ENCODE measurements at places on chromosomes 3 and 15. TPM values are rescaled to one million over a fixed set of nuclear protein-coding genes. Genes with fewer than 3 reads are reported as not detected.
A peak's percentile ranks its signal among the peaks of the same experiment; 100 is the strongest.

- DNase-seq, result no peak
Measured at GRCh38 chr3:102230057-102230456, 204.8 kb upstream of the ZPLD1 start.

GRCh38 chr15:98451236-98451635, 197.1 kb upstream of the IGF1R start:
- no peak for DNase-seq

DNA sequence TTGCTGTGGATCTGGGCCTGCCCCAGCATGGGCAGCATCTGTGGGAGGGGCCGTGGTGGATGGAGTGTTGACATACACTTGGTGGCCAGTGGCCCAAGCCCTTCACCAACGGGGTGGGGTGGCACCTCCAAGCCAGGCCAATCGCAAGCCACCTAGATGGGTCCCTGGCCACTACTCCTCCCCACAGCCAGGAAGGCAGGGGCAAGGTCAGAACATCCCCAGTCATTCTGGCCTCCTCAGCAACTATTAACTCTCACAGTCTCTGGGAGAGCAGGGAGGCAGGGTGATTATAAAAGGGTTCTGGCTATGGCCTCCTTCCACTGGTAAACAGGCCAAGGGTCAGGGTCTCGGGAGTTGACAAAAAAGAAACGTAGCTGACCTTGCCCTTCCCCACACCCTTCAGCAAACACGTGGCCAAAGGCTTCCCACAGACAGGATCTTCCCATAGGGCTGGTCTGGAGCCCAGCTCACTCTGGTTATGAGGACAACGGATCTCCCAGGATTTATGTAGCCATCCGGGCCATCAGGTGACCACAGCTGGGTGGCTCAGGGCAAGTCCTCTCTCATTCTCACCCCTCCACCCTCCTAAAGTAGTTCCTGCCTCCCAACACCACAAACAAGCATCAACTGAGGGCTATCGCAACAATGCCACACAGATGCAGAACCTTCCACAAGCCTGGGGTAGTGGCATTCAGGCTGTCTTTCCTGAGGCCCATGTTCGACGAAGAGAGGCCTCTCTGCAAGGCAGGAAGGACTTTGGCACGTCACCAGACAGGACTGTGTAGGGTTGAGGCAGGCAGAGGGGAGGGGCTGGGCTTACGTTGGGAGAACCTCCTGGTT, 18.9 kb downstream of the TLE3 start:
- DNase-seq, result no peak

DNA sequence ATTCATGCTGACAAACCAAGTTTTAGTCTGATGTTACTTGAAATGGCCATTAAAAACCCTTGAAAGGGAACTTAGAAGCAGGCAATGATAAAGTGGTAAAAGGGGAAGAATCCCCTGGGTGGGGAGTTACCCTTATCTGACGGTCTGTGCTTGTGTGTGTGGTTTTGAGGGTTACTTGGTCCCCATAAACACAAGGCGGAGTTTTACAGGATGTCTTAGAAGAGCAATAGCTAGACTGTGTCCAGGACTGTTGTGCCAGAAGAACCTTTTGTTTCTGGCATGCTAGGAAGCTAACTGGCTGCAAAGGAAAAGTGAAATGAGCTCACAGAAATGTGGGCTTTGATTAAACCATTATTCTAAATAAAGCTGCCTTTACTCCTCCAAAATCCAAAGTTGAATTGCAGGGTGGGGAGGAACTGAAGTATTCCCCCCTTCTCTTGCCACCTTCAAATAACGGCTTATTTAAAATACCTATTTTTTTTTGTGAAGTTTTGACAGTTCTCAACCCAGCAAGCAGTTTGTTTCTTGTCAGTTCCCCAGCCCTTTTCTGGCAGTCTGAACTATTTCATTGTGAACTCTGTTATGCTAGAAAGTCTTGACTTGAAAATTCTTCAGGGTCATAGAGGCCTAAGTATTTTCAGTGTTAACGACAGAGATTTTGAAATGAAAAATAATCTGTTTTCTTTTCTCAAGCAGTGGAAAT, 443.5 kb downstream of the OTOL1 start:
- DNase-seq, result no peak

DNA sequence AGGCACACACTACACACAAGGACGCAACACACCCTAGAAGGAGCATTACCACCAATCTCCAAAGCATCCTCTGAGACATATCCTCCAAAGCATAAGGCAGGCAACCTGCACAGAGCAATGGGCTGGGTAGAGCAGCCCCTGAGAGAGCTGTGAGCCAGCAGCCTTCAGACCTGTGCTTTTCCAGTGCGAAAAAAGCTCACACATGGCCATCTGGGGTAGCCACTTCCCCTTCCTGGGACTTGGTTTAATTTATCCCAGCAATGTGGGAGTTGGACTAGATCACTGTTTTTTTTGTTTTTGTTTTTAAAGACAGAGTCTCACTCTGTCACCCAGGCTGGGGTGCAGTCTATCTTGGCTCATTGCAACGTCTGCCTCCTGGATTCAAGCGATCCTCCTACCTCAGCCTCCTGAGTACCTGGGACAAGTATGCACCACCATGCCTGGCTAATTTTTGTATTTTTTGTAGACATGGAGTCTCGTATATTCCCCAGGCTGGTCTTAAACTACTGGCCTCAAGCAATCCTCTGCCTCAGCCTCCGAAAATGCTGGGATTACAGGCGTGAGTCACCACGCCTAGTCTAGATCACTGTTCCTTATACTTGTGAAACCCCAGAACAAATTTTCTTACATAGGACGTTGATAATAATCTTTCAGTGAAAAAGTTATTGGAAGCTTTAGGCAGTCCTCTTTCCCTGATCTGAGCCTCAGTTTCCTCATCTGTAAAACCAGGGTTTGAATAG, 18.9 kb downstream of the PTPN23 start:
- no peak for DNase-seq

DNA sequence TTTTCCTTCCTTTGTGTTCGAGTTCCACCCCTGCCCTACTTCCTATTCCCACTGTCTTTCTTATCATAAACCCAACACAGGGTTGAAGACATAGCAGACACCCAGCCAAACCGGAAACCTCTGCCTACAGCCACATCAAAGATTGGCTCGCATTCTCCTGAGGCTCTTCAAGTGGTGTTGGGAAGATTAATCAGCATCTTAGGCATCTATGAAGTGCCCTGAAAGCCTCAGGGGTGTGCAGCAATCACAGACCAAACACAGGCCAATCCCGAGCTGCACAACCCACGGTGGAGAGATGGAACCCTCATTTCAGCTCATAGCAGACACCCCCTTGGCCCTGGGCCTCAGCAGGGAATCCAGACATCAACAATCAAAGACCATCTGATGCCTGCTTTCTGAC, 255.9 kb downstream of the XXYLT1 start:
- peak; percentile 21 for DNase-seq

GRCh38 chr3:190338717-190339116, 16.5 kb upstream of the CLDN1 start:
- DNase-seq, result no peak

DNA sequence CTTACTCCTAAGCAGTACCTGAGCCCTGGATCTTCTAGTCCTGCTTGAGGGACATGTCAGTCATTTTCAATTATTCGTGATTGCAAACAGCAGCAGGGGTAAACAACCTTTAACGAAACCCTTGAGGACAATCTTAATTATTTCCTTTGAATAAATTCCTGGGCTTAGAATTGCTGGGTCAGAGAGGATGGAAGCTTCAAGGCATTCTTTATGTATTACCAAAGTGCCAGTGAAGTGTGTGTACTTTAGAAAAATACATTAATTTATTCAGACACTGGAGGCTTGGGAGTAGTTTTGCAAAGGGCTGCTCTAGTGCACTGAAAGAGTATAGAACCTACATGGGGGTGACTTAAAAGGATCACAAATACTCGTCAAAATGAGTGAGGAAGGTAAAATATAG, 280.8 kb upstream of the LRRFIP2 start:
- DNase-seq, result no peak

GRCh38 chr15:66089049-66089448, 164.5 kb downstream of the MEGF11 start:
- DNase-seq, result peak; percentile 50

GRCh38 chr3:58617338-58617761, 40.2 kb upstream of the FAM107A start:
- peak; percentile 83 for DNase-seq

- no peak for DNase-seq
Measured at GRCh38 chr15:80339601-80340000, 64.6 kb upstream of the ARNT2 start.

DNA sequence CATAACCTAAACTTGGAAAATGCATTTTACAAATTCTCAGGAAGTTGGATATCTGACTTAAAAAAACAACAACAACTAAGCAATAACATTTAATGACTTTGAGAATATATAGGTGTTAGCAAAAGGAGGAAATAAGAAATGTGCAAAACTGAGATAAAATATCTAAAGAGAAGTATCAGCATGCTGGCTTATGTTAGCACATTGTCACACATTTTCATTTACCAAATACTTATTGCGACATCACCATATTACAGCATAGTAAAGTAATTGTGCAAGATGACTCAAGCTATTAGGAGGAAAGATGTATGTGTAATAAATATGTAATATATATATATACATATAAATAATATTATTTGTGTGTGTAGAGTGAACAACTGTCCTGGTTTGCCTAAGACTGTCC, 9.2 kb downstream of the PTX3 start:
- no peak for DNase-seq

DNA sequence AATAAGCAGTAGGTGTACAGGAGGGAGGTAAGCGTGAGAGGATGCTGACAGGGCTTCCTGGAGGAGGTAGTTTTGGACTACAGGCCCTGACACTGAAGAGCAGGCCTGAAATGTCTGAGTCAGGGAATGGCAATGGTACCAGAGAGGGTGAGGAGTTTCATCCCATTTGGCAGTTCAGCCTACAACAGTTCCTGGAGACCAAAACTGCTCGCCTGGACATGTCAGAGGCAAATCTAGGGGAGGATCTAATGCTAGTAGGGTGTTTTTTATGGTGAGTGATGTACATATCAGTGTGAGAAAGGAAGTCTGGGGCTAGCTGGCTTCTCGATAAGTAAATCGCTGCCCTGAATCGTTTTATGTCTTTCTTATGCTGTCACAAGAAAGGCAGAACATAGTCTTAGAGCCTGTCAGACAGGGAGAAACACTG, 13.8 kb upstream of the TNFSF10 start:
- no peak for DNase-seq

- no peak for DNase-seq
Measured at GRCh38 chr15:89051875-89052274, 36.4 kb upstream of the ABHD2 start.

- DNase-seq, result no peak
Measured at GRCh38 chr3:156449710-156450574, 105.0 kb downstream of the SSR3 start.

DNA sequence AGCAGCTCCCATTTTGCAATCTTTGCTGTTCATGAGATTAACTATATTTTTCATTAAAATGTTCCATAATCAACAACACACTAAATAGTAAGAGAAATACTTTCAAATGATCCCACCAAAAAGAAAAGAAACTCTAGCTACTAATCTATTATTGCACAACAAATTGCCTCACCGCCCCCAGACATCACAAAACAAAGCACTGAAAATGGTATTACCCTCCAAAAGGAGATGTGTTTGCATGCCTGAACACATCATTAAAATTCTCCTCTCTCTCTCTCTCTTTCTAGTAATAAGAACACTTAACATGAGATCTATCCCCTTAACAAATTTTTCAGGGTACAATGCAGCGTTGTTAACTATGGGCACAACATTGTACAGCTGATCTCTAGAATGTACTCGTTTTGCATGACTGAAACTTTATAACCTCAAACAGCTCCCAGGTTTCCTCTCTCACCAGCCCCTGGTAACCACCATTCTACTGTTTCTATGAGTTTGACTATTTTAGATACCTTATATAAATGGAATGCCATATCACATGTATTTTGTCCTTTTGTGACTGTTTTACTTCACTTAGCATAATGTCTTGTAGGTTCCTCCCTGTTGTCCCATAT, 33.1 kb downstream of the WNT5A start:
- no peak for DNase-seq

- DNase-seq, result no peak
Measured at GRCh38 chr3:52506266-52506966, 11.3 kb downstream of the STAB1 start.

- no peak for DNase-seq
Measured at GRCh38 chr3:71360764-71361163, 222.8 kb downstream of the FOXP1 start.

- DNase-seq, result no peak
Measured at GRCh38 chr3:72395776-72396311, 452.4 kb downstream of the SHQ1 start.

- no peak for DNase-seq
Measured at GRCh38 chr3:17730318-17730967, 12.0 kb downstream of the TBC1D5 start.

DNA sequence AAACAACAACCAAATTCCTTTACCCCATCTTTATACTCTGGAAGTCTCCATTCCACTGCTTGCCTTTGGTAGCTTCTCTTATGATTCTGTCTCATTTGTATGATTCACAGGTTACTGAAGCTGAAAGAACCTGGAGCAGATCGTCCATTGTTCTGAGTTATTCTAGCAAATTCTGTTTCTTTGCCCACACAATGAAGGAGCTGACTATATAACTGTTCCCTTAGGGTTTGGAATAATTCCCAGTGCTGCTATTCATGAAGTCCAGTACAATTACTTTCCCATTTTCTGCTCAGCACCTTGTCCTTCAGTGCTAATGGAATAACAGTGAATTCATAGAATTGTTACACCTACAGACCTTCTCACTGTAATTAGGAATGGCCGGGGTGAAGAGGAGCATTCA, 167.8 kb downstream of the CHST2 start:
- DNase-seq, result no peak

GRCh38 chr3:195260280-195260905, 10.6 kb downstream of the XXYLT1 start:
- DNase-seq, result no peak

DNA sequence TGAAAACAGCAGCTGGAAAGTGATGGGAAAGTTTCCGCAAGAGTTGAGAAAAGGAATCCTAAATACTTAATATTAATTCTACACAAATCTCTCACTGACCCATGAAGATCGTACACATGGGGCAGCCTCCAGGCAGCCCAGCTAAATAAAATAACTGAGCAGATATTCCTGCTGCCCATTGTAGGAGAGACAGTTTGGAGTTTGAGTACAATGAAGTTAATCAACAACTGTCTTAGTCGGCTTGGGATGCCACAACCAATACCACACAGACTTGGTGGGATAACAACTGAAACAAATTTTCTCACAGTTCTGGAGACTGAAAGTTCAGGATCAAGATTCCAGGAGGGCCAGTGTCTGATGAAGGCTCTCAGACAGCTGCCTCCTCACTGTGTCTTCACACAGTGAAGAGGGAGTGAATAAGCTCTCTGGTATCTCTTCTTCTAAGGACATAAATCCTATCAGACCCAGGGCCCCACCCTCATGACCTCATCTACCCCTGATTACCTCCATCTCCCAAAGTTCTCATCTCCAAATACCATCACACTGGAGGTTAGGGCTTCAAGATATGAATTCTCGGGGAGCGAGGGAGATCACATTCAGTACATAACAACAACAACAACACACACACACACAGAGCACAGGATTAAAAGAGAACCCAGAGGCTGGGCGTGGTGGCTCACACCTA, 9.7 kb downstream of the TRPM7 start:
- DNase-seq, result no peak

CHRNA5 gene
- polyA plus RNA-seq, result 0.92 TPM

GATM gene
- 10.2 TPM for polyA plus RNA-seq

ALPK3 gene
- polyA plus RNA-seq, result under 0.01 TPM

ARL8B gene
- 35.8 TPM for polyA plus RNA-seq

XYLB gene
- 3.9 TPM for polyA plus RNA-seq

REC114 gene
- polyA plus RNA-seq, result not detected

CLEC3B gene
- polyA plus RNA-seq, result 50.5 TPM

GHSR gene
- not detected for polyA plus RNA-seq
